Ovary (tissue), 10 donors: ENCODE measurements at places on chromosomes 16 and 17. TPM values are rescaled to one million over a fixed set of nuclear protein-coding genes. Genes with fewer than 3 reads are reported as not detected.

Gene OR1F1
- not detected for total RNA-seq

Gene MARVELD3
- 2.2 TPM for total RNA-seq

Gene CA5A
- total RNA-seq: not detected

Gene HOXB5
- total RNA-seq: 1.1 TPM

Gene TP53TG3F
- not detected for total RNA-seq

Gene MYH1
- total RNA-seq: not detected

Gene KRT12
- total RNA-seq: not detected

Gene RAPGEFL1
- total RNA-seq: 5.3 TPM

Gene CSH1
- not detected for total RNA-seq

Gene CCL3
- total RNA-seq: 3.3 TPM

Gene FOXJ1
- 5.8 TPM for total RNA-seq

Gene MYL4
- total RNA-seq: not detected

Gene KRT222
- total RNA-seq: 0.51 TPM

Gene PTRH2
- 19.6 TPM for total RNA-seq

Gene CES3
- 1.5 TPM for total RNA-seq

Gene ZNF205
- 15.6 TPM for total RNA-seq
